ENCODE measurements at places on chromosomes 7 and 10. TPM values are rescaled to one million over a fixed set of nuclear protein-coding genes. Genes with fewer than 3 reads are reported as not detected.

DNA sequence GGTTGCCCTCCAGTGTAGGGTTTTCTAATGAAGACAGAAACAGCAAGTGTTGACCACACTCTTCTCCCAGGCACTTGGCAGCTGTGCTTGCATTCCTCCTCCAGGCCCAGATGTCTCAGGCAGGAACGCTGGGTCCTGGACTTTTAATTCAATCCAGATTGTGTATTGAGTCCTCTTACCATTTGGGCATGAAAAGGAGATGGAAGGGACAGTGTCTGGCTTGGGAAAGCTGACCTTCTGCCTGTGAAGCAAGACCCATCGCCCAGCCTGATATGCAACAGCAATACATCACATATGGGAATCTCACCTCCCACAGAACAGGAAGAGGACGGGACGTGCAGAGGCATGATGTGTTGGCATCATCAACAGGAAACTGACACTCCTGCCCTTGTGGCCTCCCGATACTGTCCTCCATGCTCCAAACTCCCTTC is 174.4 kb upstream of the LYZL2 start:
- no peak for DNase-seq

GRCh38 chr7:28410628-28411531 is 1.4 kb upstream of the CREB5 start:
- DNase-seq = peak; percentile 59

The TAS2R41 gene
- total RNA-seq = not detected

DNA sequence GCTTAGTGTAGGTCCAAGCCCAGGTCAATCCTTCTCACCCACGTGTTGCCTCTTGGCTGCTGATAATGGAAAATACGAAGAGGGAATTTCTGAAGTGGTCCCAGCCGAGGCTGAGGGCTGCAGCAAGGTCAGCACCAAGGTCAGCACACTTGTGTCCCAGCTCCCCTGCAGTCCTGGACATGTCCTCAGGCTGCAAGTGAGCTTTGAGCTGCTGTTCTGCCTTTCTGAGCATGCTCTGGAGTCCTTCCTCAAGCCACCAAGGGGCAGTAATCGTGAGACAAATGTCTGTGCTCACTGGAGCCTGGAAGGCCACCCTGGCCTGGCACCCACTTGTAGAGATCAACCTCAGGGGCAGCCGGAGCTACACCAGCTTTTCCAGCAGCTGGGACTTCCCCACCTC is 28.3 kb downstream of the DRGX start:
- no peak for DNase-seq

DNA sequence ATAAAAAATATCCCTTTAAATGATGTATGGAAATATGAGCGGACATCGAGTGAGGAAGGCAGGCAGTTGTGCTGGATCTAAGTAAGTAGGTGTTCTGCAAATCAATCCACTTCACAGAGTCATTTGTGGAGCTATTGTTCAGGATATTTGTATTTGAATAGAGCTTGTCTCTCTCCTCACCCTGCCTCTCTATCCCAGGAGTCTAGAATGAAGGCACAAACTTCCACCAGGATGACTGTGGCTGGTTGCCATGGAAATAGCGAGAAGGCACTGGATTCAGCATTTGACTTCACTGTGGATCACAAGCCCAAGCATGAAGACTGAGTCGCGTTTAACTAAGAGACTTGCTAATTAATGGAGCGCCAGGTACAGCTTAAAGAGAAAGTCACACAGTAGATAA is 53.2 kb downstream of the NPY start:
- DNase-seq = no peak

The PCLO gene
- 23.1 TPM for total RNA-seq

The ANKRD61 gene
- not detected for total RNA-seq

The IGFBP3 gene
- total RNA-seq = 82.2 TPM

- no peak for DNase-seq
These were observed 176.8 kb downstream of the ZMYND11 start for GRCh38 chr10:311901-312665.

The PRR15 gene
- total RNA-seq = 136 TPM

Measured in Peyer's patch (tissue), 4 donors.